Endothelial cell (in vitro differentiated cells): ENCODE measurements at places on chromosomes 6 and 20. TPM values are rescaled to one million over a fixed set of nuclear protein-coding genes. Genes with fewer than 3 reads are reported as not detected.

The DNAH8 gene
- total RNA-seq, result 0.05 TPM

The DHX16 gene
- 38.5 TPM for total RNA-seq

The SUPT3H gene
- 28.5 TPM for total RNA-seq

The NFYA gene
- 39.7 TPM for total RNA-seq

The SLC17A3 gene
- total RNA-seq, result 0.23 TPM

The KIF25 gene
- not detected for total RNA-seq

The ULBP1 gene
- 24.8 TPM for total RNA-seq

The HSPA1L gene
- total RNA-seq, result 0.82 TPM
